ENCODE measurements at places on chromosomes 6 and 20.

- no peak for DNase-seq
Measured at GRCh38 chr6:154196333-154196885, 157.4 kb downstream of the OPRM1 start.

- DNase-seq: no peak
Measured at GRCh38 chr6:99014061-99014460, 66.3 kb upstream of the FBXL4 start.

- DNase-seq: no peak
Measured at GRCh38 chr6:100457311-100457990, 7.3 kb downstream of the SIM1 start.

GRCh38 chr6:9732056-9732455 is 682.8 kb downstream of the TFAP2A start:
- DNase-seq: no peak

DNA sequence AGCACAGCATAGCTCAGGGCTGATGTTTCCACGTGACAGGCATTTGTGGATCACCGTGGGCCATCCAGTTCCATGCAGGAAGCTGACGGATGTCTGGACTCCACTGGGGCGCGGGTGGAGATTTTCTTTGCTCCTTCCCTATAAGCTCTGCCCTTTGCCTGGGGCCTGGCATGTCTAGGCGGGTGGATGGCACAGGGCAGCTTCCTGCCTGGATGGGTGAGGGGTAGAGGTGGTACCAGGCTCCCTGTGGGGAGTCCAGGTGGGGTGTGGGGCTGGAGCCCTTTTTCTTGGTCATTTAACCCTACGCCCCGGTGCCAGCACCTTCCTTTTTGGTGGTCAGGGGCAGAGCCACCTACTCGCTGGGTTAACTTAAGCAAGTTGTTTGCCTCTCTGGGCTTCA is 10.4 kb downstream of the FAM110A start:
- no peak for DNase-seq

DNA sequence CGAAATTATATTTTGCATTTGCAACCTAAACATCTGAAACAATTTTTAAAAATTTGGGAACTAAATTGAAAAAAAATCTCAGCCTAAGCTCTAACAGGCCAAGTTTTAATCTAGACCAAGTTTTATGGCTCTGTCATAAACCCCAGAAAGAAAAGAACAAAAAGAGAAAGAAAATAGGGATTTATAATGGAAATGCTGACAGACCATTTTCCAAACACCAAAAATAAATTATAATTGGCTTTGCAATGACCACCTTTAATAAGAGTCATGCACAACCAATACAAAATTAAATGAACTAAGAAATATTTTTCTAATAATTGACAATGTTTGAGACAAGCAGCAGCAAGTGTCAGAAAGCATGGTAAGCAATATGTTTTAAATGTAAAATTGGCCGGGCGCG is 72.6 kb downstream of the WDR27 start:
- no peak for DNase-seq

DNA sequence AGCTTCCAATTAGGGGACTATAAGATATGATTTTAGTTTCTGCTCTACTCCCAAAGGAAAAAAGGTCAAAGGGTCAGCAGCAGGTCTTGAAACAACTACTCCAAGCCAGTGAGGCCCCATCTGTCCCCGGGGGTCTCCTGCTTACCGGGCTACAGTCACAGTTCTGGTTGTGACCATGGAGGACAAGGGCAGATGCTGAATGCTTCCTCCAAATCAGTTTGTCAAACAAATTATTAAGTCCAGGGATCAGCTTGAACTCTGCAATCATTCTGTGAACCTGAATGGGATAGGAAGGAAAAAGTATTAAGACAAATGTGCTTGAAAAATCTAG is 60.2 kb downstream of the MYH7B start:
- DNase-seq: no peak

DNA sequence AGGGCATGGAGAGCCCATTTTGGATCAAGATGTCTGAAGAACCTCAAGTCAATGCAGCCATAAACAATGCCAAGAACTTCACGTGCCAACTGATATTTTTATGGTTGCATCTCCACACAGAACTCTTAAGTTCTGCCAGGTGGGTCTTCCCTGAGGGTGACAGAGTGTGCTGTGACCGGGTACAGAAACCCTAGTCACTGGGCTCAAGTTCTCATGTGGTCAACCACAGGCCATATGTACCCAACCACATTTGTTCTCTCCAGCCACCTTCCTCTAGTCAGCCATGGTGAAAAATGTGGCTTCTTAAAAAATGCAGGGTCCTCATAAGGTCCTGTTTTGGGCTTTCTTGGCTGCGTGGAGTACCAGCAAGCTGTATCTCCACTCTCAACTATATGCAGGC is 48.9 kb downstream of the CLIC5 start:
- no peak for DNase-seq

DNA sequence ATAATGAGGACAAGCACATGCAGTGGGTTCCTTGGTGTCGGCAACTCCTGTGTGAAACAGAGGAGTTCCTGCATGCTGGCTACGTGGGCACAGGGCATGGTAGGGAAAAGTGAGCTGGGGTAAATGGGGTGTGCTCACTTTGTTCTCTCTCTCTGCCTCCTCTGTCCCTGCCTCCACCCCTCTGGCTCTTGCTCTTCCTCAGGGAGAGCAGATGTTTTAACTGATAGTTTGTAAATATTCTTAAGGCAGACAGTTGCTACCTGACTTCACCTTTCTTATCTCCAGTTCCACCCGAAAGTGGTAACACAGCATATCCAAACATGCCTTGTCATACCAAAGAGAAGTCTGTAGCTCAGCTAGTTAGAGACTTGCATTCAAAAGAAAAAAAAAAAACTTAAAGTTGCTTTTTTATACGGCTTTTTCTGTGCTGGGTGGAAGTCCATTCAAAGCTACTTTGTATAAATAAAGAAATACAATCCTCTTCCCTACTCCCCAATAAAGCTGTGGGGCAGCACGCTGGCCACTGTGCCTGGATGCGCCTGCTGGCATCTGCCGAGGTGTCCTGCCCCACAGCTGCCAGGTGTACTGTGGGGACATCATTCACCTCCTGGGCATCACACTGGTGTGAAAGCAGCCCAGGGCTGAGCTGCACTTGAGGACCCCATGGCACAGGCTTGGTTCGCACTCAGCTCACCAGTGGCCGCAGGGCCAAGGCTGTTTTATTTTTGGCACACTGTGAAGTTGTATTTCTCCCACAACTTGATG is 93.6 kb downstream of the FOXC1 start:
- no peak for DNase-seq

DNA sequence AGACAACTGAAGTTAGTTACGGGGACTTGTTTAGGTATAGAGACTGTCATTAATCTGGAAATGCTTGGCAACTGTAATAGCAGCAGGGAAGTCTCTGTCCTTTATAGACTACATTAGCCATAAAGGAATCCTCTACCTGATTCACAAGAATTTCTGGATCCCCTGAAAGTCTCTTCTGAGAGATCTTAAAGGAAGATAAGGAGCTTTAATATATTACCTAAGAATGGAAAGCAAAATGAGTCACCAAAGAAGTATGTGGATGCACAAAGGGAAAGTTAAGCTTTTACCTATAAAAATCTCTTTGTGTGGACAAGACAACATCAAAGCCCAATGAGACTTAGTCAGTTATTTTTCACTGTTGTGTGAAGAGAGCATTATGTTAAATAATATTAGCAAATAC is 92.2 kb upstream of the RSPO3 start:
- no peak for DNase-seq

DNA sequence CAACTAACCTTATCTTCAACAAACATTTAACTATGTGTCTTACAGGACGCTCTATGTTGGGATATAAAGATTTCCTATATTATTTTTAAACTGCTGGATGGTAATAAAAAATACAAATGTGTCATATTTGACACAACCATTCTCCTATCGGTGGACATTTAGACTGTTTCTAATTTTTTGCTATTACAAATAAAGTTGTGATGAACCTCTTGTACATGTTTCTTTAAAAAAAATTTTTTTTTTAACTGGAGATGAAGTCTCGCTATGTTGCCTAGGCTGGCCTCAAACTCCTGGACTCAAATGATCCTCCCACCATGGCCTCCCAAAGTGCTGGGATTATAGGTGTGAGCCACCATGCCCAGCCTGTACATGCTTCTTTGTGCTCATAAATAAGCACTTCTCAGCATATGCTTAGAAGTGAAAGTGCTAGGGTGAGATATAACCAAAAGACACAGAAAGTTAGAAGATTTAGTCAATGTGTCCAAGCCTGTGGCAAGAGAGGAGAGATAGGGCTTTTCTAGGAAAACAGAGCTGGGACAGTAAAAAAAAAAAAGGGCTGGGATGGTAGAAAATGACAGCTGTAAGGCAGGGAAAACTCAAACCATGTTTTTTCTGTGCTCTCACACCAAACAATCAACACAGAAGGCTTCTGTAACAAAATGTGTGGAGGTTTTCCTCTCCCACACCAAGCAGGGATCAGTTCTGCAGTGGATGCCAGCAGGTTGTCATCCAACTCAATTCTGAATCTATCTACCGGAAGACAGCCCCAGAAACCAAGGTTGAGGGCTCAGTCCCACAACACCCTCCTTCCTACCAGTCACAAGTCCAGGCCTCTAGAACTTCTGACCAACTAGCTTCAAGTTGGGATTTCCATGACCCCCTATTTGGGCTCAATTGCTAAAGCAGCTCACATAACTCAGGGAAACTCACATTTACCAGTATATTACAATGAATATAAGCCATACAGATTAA is 70.0 kb upstream of the SMIM29 start:
- DNase-seq: no peak

- DNase-seq: no peak
Measured at GRCh38 chr6:136201732-136202131, 48.4 kb downstream of the MTFR2 start.

DNA sequence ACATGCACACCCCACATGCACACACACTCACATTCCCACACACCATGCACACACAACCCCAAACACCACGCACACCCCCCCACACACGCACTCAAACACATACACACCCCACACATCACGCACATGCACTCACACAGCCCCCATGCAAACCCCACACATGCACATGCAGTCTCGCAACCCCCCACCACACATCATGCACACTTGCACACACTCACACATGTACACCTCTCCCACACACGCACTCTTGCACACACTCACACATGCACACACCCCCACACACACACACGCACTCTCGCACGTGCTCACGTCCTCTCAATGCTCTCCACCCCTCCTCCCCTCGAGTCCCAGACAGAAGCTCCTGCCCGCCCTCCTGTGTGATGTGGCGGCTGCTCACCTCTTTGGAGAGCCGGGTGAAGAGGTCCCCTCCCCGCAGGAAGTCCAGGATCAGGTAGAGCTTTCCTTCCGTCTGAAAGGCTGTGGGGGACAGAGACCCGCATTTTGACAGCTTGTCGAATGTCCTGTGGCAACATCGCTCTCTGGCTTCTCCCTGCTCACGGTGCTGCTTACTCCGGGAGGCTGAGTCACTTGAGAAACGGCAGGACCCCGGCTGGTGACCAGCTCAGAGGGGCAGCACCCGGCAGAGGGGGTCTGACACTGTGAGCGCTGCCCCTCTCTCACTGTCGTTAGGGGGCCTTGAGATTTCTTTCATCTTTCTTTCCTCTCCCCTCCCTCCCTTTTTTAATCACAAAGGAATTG is 78.5 kb downstream of the RAMACL start:
- no peak for DNase-seq

DNA sequence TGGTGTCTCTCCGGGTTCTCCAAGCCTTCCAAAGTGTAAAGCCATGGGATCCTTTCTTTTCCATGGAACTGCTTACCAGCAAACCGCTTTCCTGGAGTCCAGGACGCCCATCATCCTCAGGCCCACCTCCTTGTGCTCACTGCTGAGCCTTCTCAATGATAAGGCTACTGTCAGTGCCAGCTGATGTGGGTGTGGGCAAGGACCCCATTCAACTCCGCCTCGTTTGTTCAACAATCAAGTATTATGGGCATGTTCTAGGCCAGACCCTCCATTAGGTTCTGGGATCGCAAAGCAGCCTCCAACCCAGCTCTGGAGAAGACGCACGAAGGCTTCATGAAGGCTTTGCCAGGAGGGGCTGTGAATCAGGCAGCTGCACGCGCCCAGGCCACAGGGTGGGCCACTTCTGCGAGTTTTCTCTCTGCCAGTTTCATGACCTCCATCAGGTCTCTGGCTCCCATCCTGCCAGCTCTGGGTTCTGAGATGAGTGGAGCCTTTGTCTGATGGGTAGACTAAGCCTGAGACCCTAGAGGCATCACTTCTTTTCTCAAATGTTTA is 177.1 kb downstream of the MRPL14 start:
- DNase-seq: no peak
